ENCODE measurements at places on chromosomes 7 and 10.

DNA sequence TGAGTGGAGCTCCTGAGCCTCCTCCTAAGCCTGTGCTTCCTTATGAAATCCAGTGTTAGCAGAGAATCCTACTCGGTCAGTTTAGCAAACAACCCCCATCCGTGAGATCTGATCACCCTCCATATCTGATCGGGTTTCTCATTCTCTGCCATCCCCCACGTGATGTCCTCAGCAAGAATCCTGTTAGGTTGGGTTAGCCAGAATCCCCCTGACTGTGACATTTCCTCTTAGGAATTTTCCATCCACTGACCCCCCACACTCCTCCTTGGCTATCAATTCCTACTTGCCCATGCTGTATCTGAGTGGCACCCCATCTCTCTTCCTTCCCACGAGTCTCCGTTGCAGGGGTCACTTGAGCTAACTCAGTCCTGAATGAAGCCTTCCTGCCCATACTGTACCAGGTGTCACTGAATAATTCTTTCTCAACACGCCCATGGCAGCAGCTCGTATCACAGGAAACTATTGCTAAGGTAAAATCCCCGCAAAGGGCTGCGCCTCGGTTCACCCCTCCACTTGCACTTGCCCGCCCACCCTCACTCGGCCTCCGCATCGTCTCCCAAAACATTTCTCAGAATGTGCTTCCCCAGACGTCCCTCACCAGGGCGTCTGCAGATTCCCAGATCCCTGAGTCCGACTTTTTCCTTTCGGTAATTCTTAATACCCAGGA, 44.1 kb downstream of the MYOF start:
- DNase-seq = no peak

GRCh38 chr10:102744374-102745051, 765 bp downstream of the WBP1L start:
- no peak for DNase-seq

GRCh38 chr7:24717247-24717622, 40.0 kb downstream of the GSDME start:
- no peak for DNase-seq

- DNase-seq = peak; percentile 73
Observed at GRCh38 chr7:26153823-26154783, 2.1 kb downstream of the NFE2L3 start.

DNA sequence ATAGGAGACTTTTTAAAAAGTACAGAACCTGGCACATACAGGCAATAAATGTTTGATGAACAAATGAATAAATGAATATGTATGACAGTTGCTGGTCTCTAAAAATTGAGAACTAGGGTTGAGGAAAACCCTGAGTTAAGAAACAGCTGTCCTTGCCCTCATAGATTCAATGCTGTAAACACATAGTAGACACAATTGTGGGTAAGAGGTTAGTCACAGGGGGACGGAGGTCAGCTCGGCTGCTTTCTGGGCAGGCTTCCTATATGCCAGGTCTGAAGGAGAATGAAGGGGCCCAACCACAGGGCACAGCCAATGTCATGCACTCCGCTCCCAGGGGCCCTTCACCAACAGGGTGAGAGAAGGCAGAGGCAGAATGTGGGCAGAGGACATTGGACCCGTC, 143.3 kb upstream of the RSU1 start:
- DNase-seq = peak; percentile 38

DNA sequence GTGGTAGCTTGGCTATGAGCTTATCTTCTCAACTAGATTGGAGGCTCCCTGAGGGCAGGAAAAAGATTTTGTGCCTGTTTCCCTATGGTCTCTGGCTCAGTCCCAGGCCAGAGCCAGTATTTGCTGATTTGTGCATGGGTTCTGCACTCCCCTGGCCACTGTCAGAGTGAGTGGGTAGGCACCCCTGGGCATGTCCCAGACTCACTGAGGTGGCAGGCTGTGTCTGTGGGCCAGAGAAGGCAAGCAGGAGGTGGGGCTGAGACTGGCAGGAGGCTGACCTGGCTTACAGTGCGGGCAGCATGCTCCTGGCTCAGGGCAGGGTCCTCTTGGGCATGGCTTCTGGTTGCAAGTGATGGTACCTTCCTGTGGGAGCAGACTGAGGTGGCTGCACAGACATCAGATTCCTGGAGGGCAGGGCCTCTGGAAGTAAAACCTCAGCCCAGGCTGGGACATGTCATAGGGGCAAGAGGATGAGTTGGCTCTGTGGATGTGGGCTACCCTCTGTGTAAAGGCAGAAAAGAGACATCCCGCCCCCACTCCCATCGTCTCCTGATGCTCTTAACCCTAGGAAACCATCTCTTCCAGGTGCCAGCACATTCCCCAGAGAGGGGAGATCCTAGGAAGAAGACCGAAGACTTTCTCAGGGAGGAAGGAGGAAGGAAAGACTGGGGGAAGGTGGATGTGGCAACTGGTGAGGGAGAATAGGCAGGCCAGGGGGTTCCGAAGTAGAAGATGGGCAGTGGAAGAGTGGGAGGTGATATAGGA, 4.3 kb downstream of the KCP start:
- DNase-seq = no peak

- no peak for DNase-seq
Observed at GRCh38 chr7:154918741-154919140, 84.2 kb downstream of the PAXIP1 start.

DNA sequence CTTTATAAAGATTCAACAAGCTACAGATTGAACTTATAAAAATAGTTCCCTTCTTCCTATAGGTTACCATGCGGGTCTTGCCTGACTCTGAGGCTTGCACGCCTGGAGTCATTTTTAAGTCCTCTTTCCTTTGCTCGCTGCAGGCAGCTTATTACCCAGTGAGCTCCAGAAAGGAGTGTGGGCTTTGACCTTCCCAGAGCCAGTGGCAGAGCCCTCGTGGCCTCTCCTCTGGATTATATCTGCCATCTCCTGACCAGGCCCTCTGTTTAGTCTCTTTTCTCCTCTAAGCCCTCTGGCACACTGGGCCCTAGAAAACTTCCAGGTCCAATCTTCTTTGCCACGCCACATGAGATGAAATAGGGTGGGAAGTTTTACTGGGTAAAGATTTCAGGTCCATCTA, 39.9 kb upstream of the EZH2 start:
- no peak for DNase-seq

DNA sequence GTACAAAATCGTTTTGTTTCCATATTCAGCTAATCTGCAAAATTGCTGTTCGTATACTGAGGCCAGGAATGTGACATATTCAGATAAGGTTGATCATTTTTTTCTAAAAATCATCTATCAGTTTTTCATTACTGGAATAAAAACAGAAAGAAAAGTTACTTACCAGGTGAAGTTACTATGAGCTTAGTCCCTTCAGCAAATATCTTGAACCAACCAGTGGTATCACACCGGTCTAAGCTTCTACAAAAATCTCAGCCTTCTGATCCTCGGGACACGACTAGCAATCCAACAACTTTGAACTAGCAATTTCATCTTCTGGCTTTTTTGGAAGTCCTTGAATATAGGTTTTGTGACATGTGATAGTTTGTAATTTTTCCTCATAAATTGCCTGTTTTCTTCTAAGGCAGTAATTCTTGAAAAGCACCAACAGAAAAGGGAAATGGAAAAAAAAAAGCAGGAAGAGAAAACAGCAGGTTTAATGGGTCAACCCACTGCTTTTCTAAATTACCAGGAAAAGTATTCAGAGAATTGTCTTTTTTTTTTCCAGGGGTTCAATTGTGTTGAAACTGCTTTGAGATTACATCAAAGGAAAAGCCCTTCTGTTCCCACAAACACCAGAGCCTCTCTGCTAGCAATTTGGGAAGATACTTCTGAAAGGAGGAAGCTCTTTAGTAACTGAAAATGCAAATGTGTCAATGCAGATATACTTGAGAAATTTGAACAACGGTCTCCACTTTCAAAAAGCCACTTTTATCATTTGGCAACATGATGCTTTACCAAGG, 2.9 kb upstream of the TARP start:
- DNase-seq = peak; percentile 94

- no peak for DNase-seq
Observed at GRCh38 chr10:59227136-59227673, 50.8 kb downstream of the PHYHIPL start.

DNA sequence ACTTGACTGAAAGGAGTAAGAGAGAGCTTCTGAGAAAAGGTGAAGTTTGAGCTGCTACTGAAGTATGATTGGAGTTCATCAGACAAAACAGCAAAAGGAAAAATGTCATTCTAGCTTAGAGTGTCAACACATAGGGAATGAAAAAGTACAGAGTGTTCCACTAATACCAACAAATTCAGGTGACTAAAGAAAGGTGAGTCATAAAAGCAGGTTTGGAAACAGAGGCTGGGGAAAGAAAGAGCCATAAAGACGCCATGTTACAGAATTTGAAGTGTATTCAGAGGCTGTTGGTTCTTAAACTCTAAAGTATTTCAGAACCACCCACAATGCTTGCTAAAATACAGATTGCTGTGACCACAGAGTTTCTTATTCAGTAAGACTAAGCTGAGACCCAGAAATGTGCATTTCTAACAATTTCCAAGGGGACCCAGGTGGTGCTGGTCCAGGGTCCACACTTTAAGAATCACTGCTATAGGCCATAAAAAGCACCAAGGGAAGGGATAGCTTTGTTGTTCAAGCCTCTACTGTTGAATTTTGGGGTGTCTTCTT, 143.1 kb downstream of the ELAPOR2 start:
- no peak for DNase-seq

- no peak for DNase-seq
Observed at GRCh38 chr10:93844979-93845626, 48.7 kb upstream of the SLC35G1 start.

- DNase-seq = no peak
Observed at GRCh38 chr7:151704960-151705635, 171.8 kb downstream of the PRKAG2 start.

DNA sequence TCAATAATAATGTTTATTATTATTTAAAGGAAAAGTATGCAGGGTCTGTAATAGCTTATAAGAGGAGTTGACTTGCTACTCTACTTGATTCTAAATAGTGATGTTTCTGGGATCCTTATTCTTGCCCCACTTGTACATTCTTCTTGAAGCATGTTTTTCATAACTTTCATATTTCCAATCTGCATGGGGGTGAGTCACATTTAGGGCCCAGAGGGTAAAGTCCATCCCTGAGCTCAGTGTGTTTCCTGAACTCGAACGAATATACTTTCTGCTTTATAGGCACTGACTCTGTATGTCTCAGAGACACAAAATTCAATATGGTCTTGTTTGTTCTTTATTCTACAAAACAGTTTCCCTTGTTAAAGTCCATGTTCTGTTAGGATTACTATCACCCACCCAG, 61.0 kb upstream of the SMIM30 start:
- no peak for DNase-seq

- peak; percentile 73 for DNase-seq
Observed at GRCh38 chr7:44914992-44915607, 29.8 kb upstream of the PURB start.

DNA sequence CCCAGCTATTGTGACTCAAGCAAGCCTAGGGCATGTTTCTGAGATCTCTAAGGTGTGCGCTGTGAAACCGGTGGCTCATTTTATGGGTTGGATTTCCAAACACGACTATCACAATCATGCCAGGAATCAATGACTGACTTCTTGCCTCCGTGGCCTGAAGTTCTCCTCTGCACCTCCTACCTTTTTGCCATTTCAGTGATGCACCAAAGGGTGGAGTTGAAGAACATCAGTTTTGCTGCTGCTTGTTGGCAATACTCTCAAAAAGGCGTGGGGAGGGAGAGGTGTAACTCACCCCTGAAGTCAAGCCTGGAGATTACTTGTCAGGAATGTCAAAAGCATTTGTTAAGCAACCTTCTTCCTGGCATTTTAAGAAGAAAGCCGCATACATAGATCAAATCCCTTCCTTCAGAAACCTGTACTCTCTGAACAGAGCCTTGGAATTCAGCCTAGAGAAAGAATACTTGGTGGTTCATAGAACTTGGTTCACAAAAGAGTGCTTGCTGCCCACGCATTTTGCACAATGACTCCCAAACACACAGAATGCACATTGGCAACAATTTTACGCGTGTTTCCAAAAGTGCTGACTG, 41.0 kb downstream of the KIAA1217 start:
- DNase-seq = no peak

DNA sequence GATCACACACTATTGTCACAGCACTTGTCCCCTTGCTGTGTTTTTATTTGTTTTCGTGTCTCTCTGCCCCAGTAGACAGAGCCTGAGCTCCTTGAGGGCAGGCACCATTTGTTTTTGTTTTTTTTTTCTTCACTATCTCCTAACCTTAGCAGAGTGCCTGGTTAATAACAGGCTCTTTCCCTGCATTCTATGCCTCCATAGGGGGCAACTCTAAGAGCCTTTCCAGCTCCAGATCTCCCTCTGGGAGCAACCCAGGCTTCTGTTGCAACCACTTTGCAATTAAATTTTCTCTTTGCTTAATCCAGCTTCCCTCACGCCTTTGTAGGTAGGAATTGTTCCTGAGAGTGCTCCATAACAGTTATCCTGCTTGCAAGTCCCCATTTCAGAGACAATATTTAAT, 148.4 kb downstream of the PLXDC2 start:
- DNase-seq = no peak

DNA sequence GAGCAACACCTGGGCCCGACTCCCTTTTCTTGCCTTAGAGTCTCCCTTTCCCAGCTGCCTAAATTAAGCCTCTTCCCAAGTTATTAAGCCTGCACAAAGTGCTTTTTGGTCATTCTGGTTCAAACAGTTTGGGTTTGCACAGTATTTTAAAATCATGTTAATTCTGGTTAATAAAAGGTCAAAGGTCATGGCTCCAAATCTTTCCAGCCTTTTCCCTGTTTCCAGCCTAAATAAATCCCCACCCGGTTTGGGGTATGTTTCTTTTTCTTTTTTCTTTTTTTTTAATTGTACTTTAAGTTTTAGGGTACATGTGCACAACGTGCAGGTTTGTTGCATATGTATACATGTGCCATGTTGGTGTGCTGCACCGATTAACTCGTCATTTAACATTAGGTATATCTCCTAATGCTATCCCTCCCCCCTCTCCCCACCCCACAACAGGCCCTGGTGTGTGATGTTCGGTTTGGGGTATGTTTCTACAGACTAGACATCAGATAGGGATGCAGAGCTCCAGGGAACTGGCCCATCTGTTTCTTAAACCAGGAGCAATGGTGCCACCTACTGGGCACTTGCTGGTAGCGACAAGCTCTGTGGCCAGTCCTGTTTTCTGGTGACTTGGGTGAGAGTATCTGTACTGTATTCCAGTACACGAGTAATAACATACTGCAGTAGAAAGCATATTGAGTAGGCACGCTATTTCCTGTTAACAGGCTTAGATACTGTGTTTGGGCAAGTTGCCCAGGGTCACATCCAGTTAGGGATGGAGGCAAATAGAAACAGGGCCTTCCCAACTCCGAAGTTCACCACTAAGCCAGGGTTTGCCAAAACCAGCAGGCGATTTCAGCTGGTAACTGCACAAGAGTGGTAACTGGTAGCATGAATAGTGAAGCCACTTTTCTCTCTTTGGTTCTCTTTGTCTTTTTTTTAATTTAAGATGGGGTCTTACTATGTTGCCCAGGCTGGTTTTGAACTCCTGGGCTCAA, 60.6 kb upstream of the TRIM8 start:
- peak; percentile 87 for DNase-seq

DNA sequence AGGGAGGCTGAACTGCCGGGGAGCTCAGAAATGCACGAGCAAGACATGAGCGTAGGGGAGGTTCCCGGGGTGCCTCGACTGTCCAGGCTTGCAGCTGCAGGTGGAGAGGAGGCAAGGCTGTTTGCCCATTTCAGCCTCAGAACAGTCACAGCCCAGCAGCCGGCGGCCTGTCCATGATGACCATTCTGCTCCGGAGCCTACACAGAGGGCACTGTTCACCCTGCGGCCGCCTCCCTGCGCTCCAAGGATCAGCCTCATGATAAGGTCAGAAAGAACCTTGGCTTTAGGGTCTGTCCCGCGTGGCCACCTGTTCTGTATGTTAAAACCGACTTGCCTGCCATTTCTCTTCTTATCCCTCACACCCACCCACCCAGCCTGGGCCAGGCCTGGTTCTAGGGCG, 21.9 kb upstream of the CFAP46 start:
- DNase-seq = no peak

- peak; percentile 71 for DNase-seq
Observed at GRCh38 chr7:125061776-125062397, 132.3 kb upstream of the POT1 start.
